ENCODE measurements at places on chromosomes 2 and 18.

DNA sequence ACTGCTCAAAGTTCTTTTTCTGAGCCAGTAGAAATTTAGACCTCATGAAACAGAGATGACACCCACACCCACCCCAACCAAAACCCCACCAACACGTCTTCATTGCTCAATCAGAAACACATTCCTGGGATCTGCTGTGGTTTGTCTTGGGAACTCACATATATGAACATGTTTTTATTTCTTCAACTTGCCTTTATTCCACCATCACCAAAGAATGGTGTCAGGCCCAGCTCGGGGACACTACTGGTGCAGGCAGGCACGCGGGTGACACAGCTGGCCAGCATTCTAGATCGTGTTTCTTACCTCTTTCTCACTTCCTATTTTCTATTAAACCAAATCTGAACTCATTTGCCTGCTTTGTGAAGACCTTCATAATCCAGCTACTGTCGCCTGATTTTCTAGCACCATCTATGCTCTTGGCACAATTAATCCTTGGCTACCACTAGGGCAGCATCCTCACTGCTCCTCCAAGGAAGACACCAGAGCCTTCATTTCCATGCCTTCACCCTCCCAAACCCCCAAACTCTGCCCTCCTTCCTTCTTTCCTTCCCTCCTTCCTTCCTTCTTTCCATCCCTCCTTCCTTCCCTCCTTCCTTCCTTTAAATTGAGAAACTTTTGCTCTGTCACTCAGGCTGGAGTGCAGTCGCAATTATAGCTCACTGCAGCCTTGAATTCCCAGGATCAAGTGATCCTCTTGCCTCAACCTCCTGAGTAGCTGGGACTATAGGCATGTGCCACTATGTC is 157.1 kb downstream of the BCL2 start:
- no peak for DNase-seq

DNA sequence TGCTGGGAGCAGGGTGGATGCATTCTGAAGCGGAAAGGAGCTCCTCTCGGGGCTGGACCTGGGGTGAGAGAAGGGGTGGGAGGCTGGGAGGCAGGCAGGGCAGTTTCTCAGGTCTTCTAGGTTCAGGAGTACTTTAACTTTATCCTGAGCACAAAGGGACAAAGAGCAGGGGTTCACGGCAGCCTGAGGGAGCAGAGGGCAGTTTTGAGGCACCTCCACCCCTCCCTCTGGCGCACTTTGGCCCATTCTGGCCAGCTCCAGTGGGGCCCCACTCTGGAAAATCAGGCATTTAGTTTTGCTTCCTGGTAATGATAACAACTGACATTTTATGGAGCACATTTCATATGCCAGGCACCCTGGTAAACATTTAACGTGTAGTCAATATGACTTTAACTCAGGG is 14.3 kb downstream of the B3GNT7 start:
- no peak for DNase-seq

DNA sequence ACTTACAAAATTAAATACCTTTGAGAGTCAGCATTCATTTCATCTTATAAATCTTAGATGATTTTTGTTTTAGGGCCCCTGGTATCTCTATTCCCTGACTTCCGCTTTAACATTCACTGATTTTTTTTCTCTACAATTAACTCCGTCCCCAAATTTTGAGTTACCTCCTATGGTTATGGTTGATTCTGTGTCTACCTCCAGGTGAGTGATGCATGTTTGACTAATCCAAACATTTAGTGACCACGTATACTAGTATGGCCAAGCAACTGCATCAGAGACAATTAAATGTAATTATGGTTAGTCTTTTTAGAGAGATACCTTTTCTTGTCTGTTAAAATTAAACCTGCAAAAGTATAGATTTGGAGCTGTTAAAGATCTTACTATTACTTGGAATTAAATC is 120.3 kb downstream of the CCDC102B start:
- no peak for DNase-seq

GRCh38 chr18:36088256-36088655 is 20.9 kb upstream of the RPRD1A start:
- no peak for DNase-seq

GRCh38 chr2:40321016-40321623 is 130.8 kb downstream of the SLC8A1 start:
- no peak for DNase-seq

DNA sequence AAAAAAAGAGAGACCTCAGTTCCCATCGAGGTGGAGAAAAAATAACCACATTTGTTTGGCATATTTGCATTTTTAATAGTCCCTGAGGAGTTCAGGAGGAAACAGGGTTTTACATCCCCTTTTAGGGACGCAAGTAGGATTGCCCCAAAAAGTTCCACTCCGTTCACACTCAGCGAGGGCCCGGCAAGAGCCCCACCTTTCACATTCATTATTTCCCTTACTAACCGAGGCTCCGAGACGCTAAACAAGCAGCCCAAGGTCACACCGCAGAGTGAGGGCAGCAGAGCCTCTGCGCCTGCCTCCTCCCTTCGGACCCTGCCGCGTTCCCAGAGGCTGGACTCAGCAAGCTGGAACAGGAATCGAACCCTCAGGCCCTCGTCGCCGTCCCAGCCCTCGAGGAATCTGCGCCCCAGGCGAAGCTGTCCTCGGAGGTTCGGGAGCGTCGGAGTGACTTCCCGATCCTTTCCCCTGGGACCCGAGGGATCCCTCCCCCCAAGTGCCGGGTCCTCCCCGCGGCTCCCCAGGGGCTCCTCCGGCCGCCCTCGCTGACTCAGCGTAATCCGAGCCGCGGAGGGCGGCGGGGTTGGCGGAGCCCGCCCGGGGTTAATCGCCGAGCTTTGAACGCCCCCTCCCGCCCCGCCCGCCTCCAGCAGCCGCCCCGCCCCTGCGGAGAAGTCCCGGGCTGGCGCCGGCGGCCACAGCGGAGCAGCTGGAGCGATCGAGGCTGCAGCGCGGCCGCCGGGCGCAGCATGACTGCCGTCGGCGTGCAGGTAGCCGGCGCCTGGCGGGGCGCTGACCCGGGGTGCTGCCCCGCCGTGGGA is at the start of gene TMEM37:
TSS of gene TMEM37 (plus strand) at position 700 of the 821 bp plus-strand sequence. CDS start at position 750, 50 bp downstream.
- DNase-seq, result peak; percentile 65

DNA sequence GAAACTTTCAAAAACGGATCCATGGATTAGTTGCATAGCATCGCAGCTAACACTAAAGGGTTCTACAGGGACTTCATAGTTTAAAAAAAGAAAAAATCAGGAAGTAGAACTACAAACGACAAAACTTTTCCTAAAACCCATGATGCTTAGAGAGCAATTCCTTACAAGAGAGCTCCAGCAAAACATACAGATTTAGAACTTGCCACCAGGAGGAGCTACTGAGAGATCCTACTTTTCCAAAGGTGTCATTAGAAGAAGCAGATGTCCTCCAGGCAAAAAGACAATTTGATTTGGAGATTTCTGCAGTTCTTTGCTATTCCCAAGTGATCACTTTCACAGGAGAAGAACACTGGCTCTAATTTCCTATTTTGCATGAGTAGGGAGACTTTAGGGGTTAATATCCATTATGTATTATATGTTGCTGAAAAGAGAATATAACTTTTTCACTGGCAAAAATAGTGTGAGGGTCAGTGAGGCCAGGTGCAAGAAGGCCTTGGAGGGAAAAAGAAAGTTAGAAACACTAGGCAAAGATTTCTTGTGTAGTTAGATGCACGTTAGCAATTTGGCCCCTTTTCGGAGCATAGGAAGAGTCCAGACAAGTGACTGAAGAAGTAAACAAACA is 436.2 kb downstream of the SUCLG1 start:
- DNase-seq, result no peak

Measured in frontal cortex (tissue), 4 donors.